ENCODE measurements at places on chromosomes 13 and 19.

GRCh38 chr19:11982526-11982925 is 17.7 kb downstream of the ZNF763 start:
- no peak for DNase-seq

- DNase-seq: no peak
Observed at GRCh38 chr13:100532090-100532766, 56.4 kb downstream of the GGACT start.

DNA sequence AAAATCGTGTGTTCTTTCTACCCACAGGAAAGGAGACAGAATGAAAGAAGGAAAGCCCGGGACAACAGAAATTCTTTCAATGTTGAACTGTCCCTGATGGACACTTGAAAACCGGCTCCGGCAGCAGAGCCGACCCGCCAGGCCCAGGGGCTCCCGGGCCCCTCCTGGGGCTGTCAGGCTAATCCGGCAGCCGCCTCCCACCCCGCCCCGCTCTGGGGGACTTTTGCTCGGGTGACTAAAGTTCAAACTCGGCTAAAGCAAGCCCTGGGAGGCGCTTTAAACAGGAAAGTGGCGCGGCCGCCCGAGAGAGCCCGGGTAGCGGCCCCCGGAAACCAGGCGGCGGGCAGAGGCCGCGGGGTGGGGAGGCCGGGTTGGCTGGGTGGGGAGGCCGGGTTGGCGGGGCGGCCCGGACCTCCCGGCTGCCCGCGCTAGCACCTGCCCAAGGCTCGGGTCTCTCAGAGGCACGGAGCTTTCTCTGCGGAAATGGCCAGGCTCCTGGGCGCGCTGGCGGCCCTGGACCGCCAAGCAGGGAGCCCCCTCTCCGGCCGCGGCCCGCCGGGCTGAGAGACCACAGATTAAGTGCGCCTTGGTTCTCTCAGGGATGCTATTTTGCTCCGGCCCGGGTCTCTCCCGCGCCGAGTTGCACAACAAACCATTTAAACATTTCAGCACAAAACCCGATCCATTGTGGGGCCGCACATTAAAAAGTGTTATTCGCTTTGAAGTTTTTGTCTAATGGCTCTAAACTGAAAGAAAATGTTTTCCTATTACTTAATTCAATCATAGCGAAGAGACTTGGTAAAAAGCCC is 2.6 kb upstream of the GSX1 start:
- DNase-seq: no peak

- no peak for DNase-seq
Observed at GRCh38 chr19:41350735-41351338, 2.9 kb downstream of the TGFB1 start.

DNA sequence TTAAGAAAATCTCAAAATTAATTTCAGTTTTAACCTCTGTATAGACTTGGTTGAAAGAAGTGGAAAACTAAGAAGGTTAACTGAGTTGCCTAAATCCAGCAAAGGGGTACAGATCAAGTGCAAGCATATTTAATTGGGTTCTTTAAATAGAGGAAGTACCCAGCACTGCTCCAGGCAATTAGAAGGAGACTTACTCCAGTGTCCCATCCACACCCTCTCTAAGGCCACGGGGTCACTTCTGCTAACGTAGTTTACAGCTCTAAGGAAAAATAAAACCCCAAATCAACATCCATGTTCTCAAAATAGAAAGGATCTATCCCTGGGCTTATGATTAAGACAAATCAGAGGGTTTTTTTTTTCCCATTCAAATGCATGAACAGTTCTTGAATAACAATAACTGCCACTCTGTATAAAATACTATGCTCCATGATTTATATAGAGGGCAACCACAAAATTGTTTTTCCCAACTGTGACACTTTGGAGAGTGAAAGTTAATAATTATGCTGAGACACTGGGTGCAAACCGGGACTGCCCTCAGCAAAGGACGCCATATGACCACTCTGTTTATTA is 4.6 kb downstream of the FRY start:
- DNase-seq: no peak

DNA sequence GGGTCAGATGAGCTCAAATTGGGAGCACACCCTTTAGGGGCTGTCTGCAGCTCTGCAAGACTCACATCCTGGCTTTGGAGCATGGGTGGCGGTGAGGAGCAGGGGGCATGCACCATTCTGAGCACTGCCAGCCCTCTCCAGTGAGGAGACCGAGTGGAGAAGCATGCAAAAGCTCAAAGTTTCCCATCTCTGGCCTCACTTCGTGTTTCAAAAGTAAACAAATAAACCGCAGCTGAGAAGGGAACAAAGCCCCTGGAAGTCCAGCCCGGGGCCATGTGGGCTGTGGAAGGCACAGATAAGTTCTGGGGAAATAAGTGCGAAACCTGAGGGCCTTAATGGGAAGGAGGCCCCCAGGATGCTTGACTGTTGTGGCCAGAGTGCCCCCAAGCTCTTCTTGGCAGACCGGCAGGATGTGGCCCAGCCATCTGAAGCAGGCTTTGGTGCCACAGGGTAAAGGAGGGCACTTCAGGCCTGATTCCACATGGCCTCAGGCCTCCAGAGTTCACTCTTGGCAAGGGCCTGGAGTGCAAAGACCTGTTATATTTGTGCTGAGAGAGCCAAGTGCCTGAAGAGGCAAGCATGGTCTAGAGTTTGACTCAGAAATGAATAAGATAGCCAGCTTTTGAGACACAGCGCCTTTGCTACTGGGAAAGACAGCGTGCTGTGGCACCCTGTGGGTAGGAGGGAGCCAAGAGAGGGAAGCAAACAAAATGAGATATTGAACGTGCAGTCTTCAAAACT is 1.2 kb downstream of the MEDAG start:
- DNase-seq: no peak

DNA sequence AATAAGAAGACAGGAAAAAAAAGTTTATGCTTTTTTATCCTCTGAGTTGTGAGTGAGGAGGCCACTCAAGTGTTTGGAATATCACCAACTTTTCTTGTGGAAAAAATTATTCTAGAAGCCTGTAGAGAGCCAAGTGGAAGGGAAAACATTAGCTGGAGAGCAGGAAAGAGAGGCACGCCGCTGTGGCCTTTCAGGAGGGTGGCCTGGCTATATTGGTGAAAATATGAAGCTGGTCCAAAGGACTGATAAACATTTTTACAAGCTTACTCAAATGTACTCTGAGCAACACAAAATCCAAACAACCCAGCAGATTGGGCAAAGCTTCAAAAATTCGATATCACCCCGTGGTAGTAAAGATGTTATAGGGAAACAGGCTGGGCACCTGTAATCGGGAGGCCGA is 2.3 kb upstream of the EIF3G start:
- DNase-seq: no peak

DNA sequence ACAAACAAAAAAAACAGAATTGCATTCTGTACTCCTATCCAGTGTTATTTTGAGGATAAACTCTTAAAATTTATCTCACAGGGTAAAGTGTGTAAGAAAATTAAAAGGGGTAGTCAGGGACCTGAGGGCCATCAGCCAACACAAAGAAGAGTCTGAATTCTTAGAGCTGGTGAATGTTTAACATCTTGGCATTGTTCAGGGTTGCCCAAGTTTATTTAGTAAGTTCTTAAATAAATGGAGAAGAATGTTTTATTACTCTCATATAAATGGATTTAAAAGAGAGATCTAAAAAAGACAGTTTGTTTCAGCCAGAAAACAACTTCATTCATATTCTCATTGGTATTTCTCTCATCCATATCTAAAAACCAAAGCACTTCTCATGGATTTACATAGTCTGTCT is 171.7 kb downstream of the LACC1 start:
- DNase-seq: no peak

Data from stimulated activated effector memory CD8-positive, alpha-beta T cell treated with anti-CD3 and anti-CD28 coated beads, Interleukin-12 subunit alpha, Interleukin-12 subunit beta, amount 100 ng/mL, for 72 hours (primary cell).